ENCODE measurements at places on chromosomes 6 and 20.

DNA sequence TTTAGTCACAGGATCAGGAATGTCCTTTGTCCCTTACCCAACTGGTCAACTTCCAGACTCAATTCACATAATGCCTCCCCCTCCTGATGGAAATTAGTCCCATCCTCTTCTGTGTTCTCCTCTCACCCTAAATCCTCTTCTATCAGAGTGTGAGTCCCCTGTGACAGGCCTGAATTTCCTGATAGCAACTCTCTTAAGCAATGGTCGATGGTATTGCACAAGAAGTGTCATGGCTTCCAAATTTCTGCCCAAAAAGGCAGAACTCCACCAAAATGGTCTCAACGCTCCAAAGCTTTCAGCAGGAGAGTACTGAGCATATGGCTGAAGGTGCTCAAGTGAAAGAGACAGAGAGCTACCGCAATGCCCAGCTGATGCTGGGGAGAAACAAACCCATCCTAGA, 2.4 kb downstream of the PREP start:
- no peak for DNase-seq

DNA sequence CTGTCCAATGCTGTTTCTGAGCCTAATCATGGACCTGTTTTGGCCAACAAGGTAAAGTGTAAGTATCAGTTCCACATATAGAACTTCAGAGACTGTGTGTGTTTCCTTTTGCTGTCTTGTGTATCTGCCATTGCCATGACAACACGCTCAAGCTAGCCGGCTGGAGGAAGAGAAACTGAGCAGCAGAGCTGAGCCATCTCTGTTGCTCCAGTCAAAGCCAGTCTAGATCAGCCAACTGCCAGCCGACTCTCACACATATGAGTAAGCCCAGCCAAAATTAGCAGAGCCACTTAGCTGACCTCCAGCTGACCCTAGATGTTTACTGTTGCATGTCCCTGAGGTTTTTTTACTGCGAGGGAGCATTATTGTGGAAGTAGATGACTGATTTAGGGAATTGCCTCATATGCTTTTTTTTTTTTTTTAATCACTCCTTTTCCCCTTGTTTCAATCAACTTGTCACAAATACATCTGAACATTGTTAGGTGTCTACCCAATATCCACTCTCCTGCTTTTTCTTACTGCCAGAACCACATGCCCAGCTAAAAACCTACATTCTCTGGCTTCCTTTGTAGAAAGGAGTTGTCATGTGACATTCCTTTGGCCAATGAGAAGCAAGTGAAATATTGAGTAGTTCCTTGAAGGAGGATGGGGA, 304.3 kb upstream of the SUPT3H start:
- no peak for DNase-seq

DNA sequence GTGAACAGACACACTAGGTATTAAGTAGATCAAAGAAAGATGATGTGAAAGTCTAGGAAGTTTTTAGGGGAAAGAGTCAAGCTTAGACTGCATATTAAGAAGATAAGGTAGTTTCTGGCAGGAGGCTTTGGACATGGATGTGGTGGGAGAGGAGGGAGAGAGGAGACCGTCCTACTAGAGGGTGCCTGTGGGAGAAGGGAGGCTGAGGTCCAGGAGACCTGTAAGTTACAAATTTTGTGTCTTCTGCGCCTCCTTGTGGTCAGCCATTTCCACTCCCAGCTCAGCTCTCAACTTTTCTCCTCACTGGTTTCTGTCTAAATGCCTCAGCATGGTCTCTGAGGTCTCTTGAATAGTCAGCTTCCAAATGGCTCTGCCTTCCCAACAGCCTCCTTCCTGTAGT, 193.5 kb downstream of the UNC5CL start:
- peak; percentile 39 for DNase-seq

DNA sequence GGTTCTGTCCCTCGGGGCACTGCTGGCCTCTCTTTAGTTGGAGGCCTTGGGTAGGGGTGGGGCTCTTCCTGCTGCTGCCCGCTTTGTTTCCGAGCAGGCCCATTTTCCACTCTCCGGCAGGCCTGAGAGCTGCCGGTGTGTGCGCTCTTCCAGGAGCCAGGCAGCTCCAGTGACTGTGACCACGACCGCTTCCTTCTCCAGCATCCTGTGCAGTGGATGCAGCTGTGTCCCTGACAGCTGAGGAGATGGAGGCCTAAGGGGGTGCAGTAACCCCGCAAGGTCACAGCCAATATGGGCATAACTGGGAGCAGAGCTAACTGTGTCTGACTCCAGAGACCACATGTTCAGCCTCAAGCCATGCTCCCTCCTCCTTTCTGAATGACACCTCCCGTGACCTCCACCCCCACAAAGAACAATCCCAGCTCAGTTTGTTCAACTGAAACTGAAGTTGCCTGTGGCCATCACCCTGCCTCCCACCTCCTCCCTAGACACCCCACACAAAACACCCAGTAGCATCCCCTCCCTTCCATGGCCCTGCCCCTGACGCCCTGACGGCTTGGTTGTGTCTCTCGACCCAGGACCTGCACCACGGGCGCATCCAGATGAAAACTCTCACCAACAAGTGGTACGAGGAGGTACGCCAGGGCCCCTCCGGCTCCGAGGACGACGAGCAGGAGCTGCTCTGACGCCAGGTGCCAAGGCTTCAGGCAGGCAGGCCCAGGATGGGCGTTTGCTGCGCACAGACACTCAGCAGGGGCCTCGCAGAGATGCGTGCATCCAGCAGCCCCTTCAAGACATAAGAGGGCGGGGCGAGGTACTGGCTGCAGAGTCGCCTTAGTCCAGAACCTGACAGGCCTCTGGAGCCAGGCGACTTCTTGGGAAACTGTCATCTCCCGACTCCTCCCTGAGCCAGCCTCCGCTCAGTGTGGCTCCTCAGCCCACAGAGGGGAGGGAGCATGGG, 27.8 kb downstream of the SPATA2 start:
- no peak for DNase-seq

- no peak for DNase-seq
Measured at GRCh38 chr6:115220551-115221159, 840.0 kb downstream of the FRK start.

GRCh38 chr6:12137480-12137879, 125.4 kb downstream of the HIVEP1 start:
- no peak for DNase-seq

- DNase-seq: no peak
Measured at GRCh38 chr20:50470264-50470858, 39.8 kb upstream of the PTPN1 start.

DNA sequence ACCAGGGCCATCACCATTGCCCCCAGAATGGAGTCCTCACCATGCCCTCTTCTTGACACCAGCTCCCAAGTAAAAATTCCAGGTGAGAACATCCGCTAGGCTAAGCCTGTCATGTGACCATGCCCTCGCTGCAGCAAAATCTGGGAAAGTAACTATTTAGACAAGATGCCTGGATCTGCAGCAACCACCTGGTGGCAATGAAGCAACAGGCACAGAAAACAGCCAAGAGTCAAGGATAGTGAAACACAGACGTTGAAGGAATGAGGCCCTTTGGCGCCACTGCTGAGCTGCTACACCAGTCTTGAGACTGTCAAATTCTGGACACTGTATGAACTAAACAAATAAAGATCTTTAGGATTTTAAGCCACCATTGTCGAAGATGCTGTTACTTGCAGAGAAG, 30.1 kb upstream of the TGM6 start:
- no peak for DNase-seq

GRCh38 chr6:52136934-52137467, 49.2 kb upstream of the IL17A start:
- no peak for DNase-seq

DNA sequence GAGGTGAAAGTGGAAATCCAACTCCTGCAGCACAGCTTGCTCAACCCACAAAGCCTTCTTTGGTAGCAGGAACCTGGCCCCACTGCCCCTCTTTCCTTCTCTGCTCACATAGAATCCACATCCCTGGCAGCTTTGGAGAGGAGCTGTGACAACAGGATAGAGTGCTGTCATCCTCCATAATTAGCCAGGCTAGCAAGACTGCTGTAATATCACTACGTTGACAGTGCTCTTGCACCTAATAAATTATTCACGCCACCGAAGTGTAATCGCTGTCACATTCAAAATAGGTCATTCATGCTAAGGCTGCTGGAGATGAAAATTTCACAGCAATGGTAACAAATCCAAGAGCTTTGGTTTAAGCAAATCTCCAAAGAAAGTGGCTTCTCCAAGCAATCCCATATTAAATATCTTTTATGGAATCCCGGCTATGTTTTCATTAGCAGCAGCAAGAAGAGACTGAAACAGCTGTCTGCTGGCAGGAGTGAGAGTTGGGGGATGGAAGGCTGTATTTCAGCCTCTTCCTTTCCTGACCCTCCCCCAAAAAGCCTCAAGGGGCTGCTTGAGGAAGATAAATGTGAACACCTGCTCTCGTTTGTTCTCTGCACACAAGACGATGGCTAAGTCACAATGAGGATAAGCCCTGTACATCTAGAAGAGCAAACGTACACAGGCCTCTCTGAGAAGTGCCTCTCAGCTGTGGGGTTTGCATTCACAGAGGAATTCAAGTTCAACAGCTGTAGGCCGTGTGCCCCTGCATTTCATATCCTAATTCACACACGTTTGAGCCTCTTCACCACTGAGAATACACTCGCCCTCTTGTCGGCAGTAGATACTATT, 16.5 kb downstream of the RIPOR2 start:
- DNase-seq: peak; percentile 43

GRCh38 chr20:19729672-19730071, 28.4 kb upstream of the RIN2 start:
- DNase-seq: no peak

GRCh38 chr6:34468378-34468892, 2.6 kb downstream of the PACSIN1 start:
- DNase-seq: no peak

DNA sequence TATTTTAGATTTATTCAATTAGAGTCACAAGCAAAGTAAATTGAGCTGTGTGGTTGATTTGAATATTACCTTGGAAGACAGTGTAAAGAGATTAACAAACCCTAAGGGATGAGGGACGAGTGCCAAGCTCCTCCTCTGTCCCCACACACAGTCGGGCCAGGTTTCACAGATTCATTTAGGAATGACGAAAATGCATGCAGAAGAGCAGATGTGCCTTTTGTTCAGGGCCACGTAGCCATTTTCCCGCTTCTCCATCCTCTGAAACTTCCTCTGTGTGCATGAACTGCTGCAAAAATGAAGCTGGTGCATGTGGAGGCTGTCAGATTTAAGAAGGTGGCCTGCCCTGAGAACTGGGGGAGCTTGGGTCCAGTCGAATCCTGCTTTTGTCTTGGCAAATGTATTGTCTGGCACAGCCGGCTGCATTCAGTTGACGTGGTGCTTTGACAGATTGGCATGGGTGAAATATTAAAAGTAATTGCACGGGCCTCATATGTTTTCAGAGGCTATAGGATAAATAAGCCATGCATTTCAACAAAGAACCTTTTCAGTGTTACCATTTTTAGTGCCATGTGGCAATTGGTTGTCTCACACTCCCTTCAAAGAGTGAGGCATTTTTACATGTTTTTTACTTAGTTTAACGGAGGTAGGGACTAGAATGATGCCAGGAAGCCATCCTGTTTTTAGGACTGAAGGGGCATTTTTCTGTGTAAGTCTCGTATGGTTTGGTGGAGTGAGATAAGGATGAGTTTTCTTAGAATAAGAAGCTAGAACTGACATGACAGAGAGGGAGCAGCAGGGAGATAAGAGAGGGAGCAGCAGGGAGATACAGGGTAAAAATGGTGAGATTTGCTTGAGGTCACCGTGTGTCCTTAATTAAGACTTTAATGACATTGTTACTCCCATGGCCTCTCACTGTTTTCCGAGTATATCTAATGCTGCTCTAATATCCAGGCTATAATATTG, 361.1 kb downstream of the NRN1 start:
- DNase-seq: no peak

GRCh38 chr6:76792394-76792793, 670.9 kb downstream of the HTR1B start:
- DNase-seq: no peak

DNA sequence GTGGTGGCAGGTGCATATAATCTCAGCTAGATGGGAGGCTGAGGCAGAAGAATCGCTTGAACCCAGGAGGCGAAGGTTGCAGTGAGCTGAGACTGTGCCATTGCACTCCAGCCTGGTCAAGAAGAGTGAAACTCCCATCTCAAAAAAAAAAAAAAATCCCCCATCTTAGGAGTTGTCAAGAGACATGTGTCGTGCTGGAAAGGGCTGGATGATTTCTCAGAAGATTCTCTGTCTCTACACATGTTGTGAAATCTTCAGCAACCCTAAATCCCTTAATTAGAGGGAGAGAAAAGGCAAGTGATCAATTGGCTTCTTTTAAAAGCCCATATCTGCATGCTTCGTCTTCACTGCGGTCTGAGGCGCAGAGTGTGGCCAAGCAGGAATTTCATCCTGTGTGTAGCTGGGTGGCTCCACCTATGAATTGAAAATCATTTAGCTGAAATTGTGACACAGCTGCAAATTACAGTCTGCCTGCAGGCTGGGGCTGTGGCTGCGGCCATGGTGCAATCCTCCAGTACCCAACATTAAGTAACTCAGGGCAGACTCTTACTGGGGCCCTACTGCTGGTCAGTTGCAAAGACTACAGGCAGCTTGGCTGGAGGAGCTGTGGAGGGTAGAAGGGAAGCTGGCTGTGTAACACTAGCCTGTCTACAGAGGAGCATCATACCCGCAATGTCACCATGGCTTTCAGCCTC, 3.2 kb upstream of the TGM3 start:
- DNase-seq: no peak

DNA sequence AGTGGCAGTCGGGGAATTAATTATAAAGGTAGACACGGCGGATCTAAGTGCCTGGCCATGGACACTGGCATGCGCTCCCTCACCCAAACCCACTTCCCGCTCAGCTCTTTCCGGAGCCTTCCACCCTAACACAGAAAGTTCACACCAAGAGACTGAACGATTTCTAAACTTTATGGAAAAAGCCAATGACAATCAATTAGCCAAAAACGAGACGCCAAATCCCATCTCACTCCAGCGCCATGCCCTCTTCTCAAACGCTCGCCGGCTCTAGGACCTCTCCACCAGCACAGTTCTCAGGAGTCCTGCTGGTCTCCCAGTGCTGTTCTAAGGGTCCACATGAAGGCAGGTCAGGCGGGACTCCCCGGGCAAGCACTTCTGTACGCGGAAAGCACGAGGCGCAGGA, 641 bp downstream of the SF3B5 start:
- DNase-seq: no peak

DNA sequence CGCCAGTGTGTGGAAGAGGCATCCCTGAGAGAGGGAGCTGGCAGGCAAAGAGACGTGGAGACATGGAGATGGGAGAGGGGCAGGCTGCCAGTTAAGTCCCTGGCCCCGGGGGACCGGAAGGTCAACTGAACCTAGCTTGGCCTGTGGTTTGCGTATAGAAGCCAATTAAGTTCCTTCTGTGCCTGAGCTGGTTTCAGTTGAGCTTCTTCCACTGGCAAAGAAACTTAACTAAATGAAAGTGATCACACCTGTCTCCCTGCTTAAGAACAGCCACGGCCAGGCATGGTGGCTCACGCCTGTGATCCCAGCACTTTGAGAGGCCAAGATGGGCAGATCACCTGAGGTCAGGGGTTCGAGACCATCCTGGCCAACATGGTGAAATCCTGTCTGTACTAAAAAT, 26.7 kb upstream of the NNAT start:
- DNase-seq: no peak

DNA sequence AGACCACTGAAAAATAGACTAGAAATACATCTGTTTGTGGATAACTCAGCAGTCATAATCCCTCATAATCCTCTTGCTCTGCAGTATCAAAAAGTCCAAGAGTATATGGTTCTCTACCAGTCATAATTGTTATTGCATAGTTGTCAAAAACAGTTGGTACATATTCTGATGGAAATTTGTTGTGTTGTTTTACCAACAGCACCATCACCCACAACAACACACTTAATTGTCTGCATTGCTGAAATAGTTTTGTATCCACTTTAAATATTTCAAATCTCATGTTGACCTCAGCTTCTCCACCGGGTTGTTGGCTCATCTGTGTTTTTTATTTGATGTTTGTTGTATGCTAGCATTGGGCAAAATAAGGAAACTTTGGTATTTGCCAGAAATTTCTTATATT, 39.4 kb downstream of the ITCH start:
- DNase-seq: no peak
